ENCODE measurements at places on chromosomes 6 and 20.

GRCh38 chr6:37022135-37022863 lies 16.8 kb downstream of the FGD2 start:
- DNase-seq = no peak

GRCh38 chr20:2694008-2694471 lies 1.5 kb downstream of the EBF4 start:
- no peak for DNase-seq

- no peak for DNase-seq
These were observed 20.2 kb downstream of the SF3B5 start for GRCh38 chr6:144075187-144075586.

GRCh38 chr20:50297498-50298376 lies 107.1 kb downstream of the CEBPB start:
- no peak for DNase-seq

GRCh38 chr6:125593746-125594145 lies 155.7 kb upstream of the HEY2 start:
- DNase-seq = no peak
